Inflammatory macrophage treated with lipopolysaccharide for 4 hours (primary cell): ENCODE measurements at places on chromosomes 16 and 17.

DNA sequence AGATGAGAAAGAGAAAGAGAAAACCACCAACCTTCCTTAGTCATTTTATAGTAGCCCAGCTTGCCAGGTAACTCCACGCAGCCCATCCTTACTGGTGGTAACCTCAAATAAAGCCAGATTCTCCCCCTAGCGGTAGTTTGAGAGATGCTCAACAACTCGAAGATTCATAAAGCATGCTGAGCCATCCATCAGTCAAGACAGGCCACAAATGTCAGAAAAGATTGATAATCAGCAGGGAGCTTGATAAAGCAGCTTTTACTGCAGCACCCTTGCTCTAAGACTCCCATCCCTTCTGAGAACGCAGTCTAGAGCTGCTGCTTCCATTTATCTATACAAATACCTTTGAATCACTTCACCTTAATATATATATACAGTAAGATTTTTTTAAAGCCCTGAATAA is 451.5 kb upstream of the HSBP1 start:
- DNase-seq, result peak; percentile 10

DNA sequence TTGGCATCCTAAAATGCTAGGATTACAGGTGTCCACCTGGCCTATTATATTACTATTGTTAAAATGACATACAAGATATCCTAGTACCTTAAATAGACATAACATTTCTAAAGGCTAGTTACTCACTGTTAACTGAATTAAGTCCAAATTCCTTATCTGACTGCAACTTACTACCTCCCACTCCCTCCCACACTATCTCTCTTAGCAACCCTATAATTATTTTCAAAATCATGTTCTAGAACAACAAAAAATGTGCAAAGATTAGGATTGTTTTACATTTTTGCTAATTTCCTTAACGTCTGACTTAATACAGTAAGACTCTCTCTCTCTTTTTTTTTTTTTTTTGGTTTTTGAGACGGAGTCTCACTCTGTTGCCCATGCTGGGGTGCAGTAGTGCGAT is 2.2 kb upstream of the ATF7IP2 start:
- DNase-seq, result no peak

DNA sequence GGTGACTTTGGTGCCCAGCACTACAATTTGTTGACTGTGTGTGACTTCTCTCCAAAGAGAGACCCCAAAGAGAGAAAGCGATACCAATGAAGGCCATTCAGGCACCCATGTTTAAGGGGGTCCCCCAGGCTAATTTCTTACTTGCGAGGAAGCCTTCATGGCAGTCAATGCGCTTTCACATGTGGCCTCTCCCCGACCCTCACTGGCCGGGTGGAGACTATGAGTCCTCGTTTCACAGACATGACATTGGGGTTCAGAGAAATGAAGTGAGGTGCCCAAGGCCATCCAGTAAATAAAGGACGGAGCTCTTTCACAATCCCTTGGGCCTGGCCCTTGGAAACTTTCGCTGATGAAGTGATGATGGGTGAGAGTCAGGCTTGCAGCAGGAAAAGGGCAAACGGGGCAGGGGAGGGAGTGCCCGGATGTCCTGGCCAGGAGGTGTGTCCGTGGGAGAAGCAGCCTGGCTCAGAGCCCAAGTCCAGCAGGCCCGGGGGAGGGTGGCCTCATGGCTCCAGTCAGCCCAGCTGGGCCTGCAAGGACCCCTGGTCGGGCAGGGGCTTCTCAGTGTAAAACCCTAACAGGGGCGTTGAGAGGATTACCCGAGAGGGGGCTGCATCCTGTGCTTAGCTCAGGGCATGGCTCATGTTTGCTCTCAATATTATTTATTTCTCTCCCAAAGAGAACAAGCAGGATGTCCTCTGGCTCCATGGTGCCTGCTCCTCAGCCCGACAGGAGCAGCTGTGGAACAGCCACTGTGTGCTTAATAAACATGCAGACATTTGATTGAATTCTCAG is 14.7 kb downstream of the TBX2 start:
- no peak for DNase-seq

DNA sequence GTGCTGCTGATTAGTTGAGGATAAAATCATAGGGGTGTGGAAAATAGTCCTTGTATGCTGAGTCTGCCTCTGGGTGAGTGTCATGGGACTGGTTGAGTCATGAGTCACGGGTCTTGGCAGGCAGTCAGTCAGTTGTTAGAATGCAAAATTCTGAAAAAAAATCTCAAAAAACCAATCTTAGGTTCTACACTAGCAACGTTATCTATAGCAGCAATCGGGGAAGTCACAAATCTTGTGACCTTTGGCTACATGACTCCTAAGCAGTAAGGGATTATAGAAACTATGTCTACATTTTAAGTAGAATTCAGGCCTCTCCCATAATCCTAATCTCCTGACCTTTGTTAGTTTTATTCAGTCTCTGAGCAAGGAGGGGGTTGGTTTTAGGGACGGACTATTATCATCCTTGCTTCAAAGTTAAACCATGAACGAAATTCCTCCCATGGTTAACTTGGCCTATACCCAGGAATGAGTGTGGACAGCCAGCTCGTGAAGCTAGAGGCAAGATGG is 18.0 kb upstream of the PMFBP1 start:
- peak; percentile 90 for DNase-seq

DNA sequence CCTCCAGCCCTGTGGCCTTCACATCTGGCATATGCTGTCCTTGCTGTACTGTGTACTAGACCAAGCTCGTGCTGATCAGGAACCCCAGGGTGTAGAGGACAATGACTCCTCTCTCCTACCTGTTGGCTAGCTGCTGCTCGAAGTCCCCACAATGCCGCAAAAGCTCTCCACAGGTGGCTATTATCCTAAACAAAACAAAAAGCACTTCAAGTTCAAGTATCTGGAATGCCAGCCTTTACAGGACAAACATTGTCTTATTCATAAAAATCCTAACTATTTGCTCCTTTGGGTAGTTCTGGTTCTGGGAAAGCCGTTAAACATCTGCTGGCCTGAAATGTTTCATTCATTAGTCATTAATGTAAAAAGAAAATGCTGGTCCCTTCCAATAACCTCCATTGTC is 42.8 kb downstream of the COG7 start:
- DNase-seq, result no peak

DNA sequence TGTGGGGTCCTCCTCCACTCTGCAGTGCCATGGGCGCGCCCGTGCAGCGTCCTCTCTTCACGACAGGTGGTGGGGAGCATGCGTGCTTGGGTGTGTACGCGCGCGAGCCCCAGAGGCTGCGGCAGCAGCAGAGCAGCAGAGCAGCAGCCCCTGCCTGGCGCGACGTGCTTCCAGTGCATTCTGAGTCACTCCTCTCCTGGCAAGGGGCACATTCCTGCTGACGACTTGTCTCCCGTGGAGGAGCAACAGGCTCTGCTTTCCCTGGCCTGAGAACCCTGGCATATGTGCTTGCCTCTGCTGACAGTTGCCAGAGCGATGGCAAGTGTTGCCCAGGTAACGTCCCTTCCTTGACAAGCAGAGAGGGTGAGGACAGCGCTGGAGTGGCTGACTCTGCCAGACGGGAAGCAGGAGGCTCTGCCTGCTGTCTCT is 133.8 kb upstream of the PLCG2 start:
- no peak for DNase-seq

DNA sequence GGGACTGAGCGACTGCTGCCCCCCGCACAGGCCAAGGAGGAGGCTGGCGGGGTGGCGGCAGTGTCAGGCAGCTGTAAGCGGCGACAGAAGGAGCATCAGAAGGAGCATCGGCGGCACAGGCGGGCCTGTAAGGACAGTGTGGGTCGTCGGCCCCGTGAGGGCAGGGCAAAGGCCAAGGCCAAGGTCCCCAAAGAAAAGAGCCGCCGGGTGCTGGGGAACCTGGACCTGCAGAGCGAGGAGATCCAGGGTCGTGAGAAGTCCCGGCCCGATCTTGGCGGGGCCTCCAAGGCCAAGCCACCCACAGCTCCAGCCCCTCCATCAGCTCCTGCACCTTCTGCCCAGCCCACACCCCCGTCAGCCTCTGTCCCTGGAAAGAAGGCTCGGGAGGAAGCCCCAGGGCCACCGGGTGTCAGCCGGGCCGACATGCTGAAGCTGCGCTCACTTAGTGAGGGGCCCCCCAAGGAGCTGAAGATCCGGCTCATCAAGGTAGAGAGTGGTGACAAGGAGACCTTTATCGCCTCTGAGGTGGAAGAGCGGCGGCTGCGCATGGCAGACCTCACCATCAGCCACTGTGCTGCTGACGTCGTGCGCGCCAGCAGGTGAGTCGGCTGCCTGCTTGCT is 5.6 kb upstream of the TMEM88 start:
- DNase-seq, result no peak

GRCh38 chr17:81885869-81886548 is 5.4 kb downstream of the ALYREF start:
- DNase-seq, result peak; percentile 40

GRCh38 chr17:48892940-48893645 is 506 bp downstream of the ATP5MC1 start:
- DNase-seq, result no peak

DNA sequence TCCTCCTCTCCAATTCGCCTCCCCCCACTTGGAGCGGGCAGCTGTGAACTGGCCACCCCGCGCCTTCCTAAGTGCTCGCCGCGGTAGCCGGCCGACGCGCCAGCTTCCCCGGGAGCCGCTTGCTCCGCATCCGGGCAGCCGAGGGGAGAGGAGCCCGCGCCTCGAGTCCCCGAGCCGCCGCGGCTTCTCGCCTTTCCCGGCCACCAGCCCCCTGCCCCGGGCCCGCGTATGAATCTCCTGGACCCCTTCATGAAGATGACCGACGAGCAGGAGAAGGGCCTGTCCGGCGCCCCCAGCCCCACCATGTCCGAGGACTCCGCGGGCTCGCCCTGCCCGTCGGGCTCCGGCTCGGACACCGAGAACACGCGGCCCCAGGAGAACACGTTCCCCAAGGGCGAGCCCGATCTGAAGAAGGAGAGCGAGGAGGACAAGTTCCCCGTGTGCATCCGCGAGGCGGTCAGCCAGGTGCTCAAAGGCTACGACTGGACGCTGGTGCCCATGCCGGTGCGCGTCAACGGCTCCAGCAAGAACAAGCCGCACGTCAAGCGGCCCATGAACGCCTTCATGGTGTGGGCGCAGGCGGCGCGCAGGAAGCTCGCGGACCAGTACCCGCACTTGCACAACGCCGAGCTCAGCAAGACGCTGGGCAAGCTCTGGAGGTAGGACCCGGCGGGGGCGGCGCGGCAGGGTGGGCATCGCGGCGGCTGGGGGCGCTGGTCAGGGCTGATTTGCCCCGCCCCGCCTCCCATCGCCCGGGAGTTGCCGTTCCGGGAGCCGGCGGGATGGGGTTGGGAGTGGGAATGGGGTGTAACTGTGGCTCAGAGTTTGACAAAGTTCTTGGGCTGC is 567 bp downstream of the SOX9 start:
- DNase-seq, result no peak

DNA sequence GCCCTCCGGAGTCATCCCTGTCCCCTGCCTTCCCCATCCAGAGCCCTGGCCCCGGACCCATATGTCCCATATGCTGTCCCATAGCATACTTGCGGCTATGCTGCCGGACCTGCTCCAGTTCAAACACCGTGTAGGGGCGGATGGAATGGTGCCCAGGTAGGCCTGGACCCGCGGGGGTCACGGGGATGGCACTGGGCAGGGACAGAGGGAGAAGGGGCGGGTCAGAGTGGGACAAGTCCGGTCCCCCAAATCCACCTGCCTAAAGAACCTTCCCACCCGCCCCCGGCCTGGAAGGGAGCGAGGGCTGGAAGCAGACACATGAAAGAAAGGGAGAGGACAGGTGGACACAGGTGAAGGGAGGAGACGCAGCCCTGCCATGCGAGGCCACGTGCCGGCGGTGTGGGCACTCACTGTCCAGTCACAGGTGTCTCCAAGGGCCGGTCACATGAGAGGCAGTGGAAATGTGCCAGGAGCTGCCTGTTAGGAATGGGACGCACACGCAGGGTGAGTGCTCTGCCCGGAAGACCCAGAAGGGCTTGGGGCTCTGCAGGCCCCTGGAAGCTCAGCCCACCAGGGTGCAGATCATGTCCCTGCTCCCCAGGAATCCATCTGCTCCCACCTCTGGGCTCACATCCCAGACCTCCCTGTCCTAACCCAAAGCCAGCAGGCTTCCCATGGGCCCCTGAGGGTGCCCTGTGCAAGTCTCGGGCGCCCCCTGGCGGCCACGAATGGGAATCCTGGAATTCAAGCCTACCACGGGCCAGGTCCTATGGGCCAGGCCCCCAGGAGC is 14.0 kb downstream of the UBALD2 start:
- peak; percentile 81 for DNase-seq

DNA sequence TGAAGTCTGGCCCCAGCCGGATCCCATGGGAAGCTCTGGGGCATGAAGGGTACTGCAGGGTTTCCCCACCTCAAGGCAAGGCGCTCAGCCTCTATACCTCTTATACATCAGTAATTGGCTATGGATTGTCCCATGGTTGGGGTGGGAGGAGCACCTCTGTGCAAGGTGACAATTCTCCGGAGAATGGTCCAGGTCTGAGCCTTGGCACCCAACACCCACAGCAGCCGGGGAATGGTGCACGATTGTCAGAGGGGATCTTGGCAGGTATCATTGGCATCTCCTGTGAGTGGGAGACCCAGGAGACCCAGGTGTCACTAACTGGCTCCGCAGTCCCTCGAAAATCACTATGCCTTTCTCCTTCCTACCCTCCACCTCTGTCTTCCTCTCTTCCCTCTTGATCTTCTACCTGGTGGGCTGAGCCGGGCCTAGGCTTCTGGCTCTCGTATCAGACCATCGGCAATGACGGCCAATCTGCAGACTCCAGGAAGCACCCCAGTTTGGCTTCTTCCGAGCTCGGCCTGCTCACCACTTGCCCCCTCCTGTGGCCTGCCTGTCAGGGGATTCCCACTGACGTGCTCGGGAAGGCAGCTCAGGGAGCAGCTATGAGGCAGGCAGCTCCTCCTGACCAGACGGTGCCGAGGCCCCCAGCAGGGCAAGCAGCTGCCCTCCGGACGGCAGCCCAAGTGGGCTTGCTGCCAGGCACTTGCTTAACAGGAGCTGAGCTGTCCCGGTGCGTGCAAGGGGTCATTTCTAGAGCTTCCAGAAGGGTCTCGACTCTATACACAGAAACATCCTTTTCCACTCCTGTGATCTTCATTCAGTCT is 10.0 kb upstream of the CALB2 start:
- DNase-seq, result no peak

- peak; percentile 71 for DNase-seq
Measured at GRCh38 chr16:11913425-11914079, 2.2 kb downstream of the GSPT1 start.

DNA sequence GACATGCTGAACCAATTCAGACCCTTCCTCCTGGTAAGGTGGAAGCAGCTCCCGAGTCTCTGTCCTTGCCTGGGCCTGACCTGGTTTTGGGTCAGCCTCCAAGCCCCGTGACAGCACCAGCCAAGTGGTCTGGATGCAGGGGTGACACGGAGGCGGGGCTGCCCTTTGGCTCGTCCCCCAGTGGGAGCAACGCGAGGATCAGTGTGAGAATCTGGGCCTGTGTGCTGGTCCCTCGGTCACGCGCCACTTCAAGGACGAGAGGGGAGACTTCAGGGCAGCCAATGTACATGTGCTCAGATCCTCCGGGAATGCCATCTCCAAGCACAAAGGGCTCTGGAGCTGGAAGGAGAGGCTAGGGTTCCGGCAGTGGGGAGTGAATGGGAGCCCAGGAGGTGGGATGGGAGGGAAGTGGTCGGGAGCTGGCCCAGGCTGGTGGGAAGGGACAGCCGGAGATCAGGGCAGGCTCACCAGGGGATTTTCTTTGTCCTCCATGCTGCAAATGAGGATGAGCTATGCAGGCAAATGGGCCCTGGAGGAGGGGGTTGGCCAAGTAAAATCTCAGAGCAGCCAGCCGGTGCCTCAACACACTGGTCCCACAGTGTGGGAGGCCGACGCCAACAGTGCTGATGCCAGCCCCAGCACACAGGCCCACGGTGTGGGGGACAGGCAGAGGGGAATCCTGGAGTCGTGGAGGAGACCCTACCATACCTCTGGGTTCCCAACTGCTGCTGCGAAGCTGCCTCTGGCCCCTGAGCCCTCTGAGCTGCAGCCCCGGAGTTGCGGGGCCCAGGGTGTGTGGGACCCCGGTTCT is 4.2 kb upstream of the NDRG4 start:
- DNase-seq, result no peak

GRCh38 chr17:43547189-43547550 is 1.0 kb upstream of the ETV4 start:
- DNase-seq, result no peak
